ENCODE measurements at places on chromosomes 4 and X.

DNA sequence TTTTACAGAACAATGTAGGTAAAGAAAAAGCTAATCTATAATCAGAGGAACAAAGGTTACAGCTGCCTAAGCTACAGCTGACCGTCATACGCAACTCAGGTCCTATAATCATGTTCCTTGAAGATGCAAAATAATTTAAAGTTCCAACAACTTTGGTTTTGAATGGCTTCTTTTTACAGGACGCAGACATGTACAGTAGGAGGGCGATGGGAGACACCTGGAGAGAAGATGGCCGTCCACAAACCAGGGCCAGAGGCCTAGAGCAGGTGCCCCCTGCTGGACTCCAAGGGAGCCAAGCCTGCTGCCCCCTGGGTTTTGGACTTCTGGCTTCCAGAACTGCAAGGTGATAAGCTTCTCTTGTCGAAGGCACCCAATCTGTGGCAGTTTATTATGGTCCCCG lies 10.6 kb downstream of the HGFAC start:
- DNase-seq: no peak

DNA sequence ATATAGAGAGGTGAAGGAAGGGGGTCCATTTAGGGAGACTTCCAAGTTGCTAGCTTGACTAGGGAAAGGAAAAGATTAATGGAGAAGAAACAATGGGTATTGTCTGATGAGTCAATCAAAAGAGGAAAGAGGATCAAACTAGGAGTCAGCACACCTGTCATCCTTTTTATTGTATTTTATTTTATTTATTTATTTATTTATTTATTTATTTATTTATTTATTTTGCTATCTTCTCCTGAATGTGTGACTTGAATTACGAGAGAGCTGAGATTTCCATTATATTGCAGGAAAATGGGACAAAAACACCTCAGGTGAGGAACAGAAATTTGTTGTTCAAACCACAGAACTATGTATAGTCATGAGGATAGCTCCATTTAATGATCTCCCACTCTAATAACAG lies 58.9 kb downstream of the NUDT11 start:
- DNase-seq: no peak

- no peak for DNase-seq
Measured at GRCh38 chr4:152479428-152480026, 56.4 kb downstream of the FBXW7 start.

- no peak for DNase-seq
Measured at GRCh38 chr4:122832732-122833131, 6.1 kb downstream of the FGF2 start.

DNA sequence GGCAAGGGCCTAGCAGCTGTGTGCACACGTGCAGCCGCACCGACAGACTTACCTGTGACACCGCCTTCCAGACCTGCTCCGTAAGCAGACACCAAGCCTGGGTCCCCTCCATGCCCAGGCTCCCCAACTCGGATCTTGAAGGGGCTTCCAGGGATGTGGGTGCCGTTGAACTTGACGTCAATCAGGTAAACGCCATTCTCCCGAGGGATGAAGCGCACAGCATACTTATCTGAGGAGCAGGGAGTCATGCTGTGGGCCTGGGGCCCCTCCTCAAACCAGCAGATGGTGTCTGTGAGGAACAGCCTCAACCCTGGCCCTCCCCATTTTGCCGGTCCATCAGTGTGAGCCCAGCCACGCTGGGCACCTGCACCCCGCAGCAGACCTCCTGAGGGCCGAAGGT lies 24.5 kb downstream of the FLNA start:
- no peak for DNase-seq

DNA sequence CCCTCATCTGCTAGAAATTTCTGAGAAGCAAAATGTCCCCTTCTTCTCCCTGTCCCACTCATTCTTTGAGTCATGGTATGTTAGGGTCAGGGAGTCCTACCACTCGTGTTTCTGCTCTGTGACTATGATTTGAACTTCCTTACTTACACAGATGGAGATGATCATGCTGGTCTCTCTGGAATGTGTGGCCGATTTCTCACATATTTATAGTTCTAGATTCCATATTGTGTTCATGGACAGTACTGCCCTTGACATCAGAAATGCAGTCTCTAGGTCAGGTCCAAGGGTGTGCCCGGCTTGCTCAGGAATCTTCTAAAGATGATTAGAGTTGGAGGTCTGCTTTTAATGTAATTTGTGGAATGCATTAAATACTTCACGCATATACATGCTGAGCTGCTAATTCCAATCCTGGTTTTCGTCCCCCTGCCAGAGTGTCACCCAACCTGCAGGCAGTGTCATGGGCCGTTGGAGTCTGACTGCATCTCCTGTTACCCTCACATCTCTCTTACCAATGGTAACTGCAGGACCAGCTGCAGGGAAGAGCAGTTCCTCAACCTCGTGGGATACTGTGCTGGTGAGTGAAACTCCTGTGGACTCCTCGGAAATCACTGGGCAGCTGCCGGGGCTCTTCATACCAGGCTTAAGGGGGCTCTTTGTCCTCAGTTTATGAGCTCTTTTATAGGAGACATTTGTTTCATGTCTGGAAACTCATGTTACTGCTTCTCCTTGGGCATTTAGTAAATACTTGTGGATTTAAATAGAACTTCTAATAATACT lies 214.1 kb upstream of the ANXA3 start:
- DNase-seq: no peak

- DNase-seq: no peak
Measured at GRCh38 chr4:743463-744211, 38.0 kb downstream of the PCGF3 start.

GRCh38 chrX:1124531-1124930 lies 87.9 kb downstream of the CRLF2 start:
- DNase-seq: no peak

- no peak for DNase-seq
Measured at GRCh38 chr4:185384930-185385331, 10.8 kb downstream of the LRP2BP start.

DNA sequence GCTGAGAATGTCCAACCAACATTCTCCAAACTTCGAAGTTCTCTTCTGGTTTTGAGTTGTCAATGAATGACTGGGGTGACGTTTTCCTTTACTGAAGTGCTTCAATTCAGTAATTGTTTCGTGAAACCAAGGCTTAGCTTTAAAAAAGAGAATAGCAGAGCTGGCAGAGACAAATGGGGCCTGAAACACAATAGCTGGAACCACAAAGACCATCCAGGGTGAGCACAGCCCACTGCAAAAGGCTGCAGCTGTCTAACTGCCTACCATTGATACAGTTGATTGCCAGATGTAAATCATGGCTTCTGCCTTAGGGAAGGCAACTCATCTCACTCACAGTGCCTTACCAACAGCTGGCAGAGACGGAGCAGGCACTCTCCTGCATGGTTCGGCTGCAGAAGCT lies 78.7 kb upstream of the ZNF518B start:
- DNase-seq: no peak

DNA sequence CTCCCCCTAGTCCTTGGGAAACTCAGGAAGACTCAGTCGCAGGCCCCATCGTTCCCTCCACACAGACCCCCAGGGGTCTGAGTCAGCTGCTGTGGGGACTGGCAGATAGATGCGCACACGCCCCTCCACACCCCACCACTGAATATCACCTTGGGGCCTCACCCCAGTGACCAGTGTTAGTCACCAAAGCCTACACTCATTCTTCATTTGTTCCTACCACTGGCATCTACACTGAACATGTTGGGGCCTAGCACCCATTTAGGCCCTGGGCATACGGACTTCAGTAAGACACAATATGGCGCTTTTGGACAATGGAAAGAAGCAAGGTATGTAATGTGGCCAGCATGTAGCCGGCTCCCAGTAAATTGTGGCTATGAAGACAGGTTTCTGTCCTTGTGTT lies 154.1 kb upstream of the PJA1 start:
- no peak for DNase-seq

DNA sequence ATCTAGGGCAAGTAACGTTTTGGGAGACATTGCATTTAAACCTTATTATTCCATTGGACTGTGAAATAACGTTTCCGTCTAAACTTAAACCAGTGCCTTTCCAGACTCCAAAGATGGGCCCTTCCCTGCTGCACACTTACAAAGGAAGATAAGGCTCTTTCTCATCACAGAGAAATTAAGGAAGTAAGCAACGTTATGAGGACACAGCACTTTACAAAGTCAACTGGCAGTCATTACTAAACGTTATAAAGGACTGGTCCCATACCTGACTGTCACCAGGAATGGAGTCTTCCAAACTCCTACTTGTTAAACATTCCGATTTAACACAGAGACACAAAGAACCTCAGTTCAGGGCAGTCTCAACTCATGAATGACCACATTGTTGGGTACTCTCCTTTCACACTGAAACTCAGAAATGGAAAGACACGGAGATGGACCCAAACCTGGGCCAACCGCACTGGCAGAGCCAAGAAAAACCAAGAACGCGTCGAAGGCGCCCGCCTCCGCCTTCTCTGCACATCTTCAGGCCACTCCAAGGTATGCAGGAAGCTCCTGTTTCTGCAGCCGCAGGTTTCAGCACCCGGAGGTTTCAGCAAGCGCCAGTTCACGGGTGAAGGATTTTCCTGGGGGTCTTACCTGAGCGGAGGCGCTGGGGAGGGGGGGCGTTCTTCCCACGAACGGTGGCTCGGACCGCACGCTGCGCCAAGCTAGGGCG lies 670 bp downstream of the PAPSS1 start:
- no peak for DNase-seq

GRCh38 chr4:134202166-134202956 lies 772 bp upstream of the PABPC4L start:
- DNase-seq: no peak

DNA sequence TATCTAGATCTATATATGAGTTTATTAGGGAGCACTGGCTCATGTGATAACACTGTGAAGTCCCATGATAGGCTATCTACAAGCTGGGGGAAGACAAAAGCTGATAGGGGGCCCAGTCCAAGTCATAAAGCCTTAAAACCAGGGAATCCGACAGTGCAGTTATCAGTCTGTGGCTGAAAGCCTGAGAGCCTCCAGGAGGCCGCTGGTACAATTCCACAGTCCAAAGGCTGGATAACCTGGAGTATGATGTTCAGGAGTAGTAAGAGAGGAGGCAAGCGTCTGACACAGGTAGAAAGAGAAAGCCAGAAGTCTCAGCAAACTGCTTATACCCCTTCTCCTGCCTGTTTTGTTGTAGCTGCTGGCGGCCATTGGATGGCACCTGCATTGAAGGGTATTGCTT lies 177.6 kb upstream of the SPRY1 start:
- DNase-seq: no peak

DNA sequence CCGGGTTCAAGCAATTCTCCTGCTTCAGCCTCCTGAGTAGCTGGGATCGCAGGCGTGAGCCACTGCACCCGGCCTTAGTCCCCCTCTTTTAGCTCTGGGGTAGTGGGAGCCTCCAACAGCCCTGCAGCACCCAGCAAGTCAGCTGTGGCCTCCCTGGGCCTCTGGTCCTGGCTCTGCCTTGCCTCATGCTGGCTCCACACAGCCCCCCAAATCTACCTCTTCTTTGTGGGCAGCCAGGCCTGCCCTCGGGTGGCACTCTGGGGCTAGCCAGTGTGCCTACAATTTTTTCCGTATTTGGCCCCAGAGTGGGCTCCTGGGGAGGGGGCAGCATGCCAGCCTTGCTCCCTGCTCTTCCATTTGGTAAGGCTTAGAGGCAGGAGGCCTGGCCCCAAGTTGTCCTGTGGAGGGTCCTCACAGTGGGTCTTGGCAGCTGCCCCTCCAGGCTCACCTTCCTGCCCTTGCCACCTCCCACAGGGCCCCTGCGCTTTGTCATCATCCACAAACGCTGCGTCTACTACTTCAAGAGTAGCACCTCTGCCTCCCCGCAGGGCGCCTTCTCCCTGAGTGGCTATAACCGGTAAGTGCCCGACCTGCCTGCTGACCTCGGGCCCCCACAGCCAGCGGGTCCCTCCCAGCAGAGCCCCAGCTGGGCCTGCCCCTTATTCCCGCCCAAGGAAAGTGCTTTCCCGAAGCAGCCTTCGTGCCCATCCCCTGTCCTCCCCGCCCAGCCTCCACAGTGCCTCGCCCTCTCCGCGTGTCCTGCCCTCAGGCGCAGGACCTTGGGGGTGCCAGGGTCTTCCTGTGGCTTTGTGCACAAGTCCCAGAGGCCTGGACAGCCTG lies 21.0 kb upstream of the ADD1 start:
- DNase-seq: no peak

DNA sequence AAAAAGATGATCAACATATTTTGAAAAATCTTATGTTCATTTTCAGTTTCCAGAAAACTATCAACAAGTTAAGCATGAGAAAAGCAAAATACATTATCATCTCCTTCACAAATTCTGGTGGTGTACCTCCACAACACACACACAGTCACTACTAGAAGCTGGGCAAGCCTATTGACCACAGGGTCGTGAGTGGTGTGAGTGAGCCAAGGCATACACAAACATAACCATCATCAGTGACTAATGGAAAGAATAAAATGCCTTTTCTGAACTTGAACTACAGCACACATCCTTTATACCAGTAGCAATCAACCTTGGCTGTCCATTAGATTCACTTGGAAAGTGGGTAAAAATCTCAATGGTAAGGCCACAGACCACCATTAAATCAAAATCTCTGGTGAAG lies 180.2 kb downstream of the FAM47B start:
- DNase-seq: no peak

GRCh38 chr4:156829201-156829873 lies 142.3 kb downstream of the PDGFC start:
- no peak for DNase-seq

- DNase-seq: no peak
Measured at GRCh38 chr4:97360733-97361132, 782.5 kb downstream of the STPG2 start.

GRCh38 chrX:137432609-137433008 lies 133.3 kb upstream of the ZIC3 start:
- no peak for DNase-seq

GRCh38 chrX:134735015-134735414 lies 76.7 kb upstream of the PLAC1 start:
- DNase-seq: no peak

DNA sequence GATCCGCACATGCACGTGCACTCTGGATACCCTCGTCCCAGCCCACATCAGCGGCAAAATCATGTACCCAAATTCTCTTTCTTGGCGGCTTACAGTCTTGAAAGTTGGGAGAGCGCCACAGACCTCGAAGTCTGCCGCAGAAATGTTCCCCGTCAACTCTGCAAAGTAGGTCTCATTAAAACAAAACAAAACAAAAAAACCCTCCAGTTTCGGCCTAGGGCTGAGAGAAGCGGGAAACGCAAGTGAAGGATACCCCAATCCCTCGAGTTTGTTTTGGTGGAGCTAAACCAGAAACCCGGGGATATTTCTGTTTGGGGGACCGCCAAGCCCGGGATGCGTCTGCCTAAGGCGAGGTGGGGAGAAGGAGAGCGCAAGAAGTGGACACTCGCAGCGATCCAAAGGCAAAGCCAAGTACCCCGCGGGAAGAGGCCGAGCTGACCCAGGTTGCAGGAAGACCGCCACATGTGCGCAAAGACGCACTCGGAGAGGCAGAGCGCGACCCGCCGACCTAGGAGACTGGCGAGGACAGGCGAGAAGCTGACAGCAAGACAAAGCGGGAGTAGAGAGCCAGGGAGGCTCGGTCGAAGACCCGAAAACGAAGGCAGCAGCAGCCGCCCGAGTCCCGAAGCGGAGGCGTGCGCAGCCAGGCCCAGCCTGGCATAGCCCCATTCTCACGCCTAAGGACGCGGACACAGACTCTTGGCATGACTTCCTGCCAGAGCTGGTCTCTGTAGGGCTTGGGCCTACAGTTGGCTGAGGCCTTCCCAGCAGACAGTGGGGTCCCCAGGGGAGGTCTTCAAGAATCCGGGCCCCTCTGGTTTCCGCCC lies 49.6 kb upstream of the BCOR start:
- DNase-seq: no peak

- DNase-seq: no peak
Measured at GRCh38 chr4:1260418-1261106, 11.6 kb upstream of the CTBP1 start.

GRCh38 chr4:104138116-104138515 lies 356.6 kb downstream of the CXXC4 start:
- no peak for DNase-seq

- no peak for DNase-seq
Measured at GRCh38 chr4:36283912-36284465, 2.6 kb downstream of the DTHD1 start.

Measured in activated CD4-positive, alpha-beta T cell treated with anti-CD3 and anti-CD28 coated beads, Interleukin-2, amount 50 U/mL, for 1 hour (primary cell).